SW 1271 (cell line): ENCODE measurements at places on chromosomes 11 and 22.

DNA sequence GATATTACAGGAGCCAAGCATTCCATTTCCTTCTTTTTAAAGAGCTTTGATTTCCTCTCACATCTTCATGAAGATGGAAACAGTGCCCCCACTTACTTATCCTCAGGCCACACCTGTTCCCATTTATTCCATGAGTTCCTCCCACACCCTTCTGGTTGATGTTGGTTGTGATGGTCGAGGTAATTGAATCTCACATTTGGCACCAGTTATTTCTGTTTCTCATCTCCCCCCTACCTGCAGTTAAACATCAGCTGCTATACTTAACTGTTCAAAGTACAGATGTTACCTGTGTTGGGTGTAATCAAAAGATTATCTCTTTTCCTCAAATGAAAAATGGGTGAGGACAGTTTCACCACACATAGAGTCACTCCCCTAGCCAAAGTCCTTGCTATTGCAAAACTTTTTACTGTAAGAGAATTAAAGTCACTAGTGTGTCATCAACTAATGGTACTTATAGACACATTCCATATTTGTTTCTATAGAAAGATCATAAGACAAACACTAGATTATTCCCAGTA, 1.9 kb downstream of the TMEM45B start:
- no peak for DNase-seq

DNA sequence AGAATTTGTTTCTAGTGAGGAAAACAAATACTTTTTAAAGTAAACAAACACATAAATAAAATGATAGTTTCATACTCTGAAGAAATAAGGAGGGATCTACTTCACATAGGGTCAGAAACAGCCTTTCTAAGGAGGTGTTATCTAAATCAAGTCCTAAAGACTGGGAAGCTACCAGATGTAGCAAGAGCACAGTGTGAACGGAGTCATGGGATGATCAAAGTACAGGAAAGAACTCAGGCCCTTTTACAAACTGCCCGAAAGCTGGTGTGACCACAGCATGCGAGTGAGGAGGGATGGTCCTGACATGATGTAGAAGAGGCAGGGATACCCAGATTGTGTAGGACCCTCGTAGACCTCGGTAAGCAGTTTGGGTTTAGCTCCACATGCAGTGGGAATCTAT, 102.8 kb downstream of the ARHGAP32 start:
- no peak for DNase-seq

DNA sequence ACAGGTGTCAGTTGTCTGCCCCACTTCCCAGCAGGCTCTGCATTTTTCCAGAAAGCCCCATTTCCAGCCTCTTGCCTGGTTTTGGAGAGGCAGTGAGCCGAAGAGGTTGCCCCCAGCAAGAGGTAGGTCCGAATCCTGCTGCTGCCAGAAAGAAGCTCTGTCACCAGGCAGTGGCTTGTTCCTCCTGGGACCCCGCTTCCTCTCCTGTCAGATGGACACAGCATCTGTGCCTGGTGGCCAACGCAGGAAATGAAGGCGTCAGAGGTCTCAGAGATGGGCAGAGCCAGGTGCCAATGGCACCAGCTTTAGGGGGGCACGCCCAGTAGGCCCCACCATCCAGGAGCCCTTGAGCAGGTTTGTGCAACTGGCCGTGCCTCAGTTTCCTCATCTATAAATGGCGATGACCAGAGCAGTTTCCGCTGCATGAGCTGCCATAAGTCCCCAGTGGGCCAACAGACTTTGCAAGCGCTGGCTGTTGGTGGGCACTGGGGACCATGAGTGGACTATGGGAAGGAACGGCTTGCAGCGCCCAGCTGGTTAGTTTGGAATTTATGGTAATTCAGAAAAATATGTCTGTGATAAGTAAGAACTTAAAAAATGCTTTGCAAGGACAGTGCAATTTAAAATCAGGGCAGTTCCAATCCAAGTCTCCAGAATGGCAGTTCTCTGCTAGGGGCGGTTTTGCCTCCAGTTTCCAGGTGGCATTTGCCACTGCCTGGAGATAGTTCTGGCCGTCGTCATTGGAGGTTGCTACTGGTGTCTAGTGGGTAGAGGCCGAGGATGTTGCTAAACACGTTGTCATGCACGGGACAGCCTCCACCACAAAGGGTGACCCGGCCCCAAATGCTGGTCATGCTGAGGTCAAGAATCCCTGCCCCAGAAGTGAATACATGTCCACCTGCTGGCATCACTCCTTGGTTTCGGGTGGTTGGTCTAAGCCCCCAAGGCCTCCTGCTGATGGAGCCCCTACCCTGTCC, 2.3 kb upstream of the OSBPL5 start:
- DNase-seq, result no peak

DNA sequence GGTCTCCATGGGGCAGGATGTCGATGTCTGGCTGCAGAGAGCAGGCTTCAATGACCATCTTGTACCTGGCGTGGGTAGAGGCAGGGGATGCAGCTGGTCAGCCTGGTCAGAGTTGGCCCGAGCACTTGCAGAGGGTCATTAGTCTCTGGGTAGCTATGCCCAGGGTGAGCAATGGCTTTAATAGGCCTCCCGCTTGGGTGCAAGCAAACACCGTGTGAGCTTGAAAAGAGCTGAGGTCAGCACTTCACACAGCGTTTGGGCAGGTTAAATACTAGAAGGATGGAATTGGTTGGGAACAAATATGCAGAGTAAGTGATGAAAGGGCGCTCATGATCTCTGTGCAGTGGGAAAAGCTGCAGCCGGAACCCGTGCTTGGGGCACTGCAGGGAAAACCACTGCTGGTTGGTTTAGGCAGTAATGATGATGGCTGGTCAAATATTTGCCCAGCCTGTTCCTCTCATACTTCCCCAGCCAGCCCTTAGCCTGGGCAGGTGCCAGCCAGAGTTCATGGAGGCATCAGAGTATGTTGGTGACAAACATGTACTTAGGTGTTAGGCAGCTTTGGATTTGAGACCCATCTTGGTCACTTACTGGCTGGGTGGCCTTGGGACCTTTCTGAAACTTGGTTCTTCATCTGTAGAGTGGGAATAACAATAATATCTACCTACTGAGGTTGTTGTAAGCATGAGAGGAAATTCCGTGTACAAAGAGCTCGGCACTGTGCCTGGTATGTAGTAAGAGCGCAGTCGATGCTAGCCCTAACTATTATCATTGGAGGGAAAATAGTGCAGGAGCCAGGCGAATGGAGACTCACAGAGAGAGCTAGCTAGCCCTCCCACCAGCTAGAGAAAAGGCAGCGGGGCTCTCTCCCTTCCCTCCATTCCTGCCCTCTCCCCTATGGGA, 25.2 kb upstream of the KCNJ11 start:
- DNase-seq, result no peak

DNA sequence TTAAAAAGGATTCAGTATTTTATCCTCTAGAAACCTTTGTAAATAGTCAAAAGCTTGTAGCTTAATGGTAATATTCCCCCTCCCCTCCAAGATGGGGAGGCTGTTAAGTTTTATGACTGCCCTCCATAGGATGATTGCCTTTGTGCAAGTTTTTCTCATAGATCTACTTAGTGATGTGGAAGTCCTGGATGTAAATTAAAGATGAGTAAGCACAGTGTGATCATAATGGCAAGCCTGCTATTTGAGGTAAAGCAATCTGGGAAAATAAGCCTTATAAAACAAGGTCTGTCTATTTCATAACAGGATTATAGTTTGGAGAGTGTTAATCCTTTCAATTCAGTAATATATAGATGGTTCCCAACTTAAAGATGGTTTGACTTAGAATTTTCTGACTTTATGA, 216.3 kb downstream of the DDX10 start:
- no peak for DNase-seq

DNA sequence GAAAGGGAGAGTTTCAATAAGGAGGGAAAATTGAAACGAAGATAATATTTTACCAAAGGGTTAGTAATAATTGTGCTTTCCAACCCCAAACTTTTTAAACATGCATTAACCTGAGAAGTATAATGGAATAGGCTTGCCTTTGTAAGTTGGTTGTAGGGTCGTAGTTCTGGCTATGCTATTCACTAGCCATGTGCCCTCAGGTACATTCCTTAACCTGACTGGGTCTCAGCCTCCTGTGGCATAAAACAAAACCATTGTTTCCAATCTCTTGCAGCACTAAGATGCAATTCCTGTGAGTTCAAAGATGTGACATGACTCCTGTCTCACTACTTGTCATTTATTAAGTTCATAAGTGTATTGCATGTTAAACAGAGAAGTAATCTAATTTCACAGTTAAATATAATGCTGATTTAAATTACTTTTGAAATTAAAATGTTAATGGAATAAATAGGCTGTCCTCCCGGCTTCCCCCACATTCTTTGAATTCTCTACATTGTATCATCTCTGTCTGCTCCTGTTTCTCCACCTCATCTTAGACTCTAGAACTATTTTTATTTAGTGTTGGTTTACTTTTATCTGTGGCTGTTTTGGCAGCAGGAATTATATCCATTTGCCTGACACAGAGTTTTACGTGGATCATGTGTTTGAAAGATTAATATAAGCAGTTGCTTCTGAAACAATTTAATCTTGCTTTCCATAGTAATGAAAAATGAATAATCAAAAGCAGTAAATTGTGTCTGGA, 216.3 kb downstream of the FAT3 start:
- no peak for DNase-seq

- no peak for DNase-seq
These were observed 15.3 kb downstream of the EPS8L2 start for GRCh38 chr11:721247-721740.

DNA sequence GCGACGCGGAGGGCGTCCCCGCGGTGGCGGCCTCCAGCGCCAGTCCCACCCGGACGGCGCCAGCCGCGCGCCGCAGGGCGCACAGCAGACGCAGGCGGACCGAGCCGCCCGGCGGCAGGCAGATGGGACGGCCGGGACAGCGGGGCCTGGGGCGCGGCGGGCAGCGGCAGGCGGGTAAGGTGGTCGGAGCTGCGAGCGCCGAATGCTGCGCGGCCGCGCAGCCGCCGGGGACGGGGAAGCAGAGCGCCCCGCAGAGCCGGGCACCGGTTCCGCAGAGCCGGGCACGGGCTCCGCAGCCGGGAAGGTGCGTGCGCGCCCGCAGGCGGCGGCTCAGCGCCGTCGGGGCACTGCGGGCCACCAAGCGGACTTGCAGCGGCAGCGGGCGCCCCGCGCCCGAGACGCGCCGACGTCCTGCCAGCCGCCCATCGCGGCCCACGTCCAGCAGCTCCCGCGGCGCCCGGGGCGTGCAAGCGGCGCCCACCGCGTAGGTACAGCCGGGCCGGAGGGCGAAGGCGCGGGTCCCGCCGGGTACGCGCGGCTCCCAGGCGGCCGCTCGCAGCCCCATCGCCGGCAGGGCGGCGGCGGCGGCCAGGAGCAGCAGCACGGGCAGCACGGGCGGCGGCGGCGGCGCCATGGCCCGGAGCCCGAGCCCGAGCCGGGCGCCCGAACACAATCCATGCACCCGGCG, 739 bp downstream of the CELSR1 start:
- DNase-seq, result no peak
